ENCODE measurements at places on chromosomes 12 and 14. TPM values are rescaled to one million over a fixed set of nuclear protein-coding genes. Genes with fewer than 3 reads are reported as not detected.

PGF gene
- 20.2 TPM for total RNA-seq

POTEG gene
- not detected for total RNA-seq

NOC4L gene
- 10.2 TPM for total RNA-seq

RASSF8 gene
- 43.3 TPM for total RNA-seq

A2M gene
- total RNA-seq, result 3.8 TPM

NEUROD4 gene
- total RNA-seq, result not detected

TAS2R8 gene
- not detected for total RNA-seq

DNAJC22 gene
- 0.87 TPM for total RNA-seq

MUCL1 gene
- total RNA-seq, result not detected

POLE gene
- total RNA-seq, result 27.4 TPM

EID3 gene
- total RNA-seq, result 1.5 TPM

NACA gene
- total RNA-seq, result 1,336 TPM

GCH1 gene
- total RNA-seq, result 12.7 TPM

AKAP3 gene
- 1.3 TPM for total RNA-seq

TTC6 gene
- total RNA-seq, result not detected

JPH4 gene
- total RNA-seq, result not detected

SPATA7 gene
- 5.9 TPM for total RNA-seq

ANO4 gene
- 1.3 TPM for total RNA-seq

GPR84 gene
- total RNA-seq, result under 0.01 TPM

KIF5A gene
- total RNA-seq, result under 0.01 TPM

CBLN3 gene
- total RNA-seq, result 0.20 TPM

CAPS2 gene
- 0.40 TPM for total RNA-seq

GYS2 gene
- not detected for total RNA-seq

CIROP gene
- total RNA-seq, result not detected
